ENCODE measurements at places on chromosomes 7 and 10.

DNA sequence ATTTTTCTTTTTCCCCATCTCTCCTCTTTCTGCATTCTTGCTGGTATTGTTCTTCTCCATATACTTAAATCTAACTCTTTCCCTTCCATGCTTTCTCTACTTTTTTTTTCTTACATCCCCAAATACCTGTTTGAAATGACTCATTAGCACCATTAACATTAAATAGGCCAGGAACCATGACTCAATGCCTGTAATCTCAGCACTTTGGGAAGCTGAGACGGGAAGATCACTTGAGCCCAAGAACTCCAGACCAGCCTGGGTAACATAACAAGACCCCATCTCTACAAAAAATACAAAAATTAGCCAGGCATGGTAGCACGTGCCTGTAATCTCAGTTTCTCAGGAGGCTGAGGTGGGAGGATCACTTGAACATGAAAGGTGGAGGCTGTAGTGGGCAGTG is 1026.8 kb downstream of the GATA3 start:
- DNase-seq = no peak

DNA sequence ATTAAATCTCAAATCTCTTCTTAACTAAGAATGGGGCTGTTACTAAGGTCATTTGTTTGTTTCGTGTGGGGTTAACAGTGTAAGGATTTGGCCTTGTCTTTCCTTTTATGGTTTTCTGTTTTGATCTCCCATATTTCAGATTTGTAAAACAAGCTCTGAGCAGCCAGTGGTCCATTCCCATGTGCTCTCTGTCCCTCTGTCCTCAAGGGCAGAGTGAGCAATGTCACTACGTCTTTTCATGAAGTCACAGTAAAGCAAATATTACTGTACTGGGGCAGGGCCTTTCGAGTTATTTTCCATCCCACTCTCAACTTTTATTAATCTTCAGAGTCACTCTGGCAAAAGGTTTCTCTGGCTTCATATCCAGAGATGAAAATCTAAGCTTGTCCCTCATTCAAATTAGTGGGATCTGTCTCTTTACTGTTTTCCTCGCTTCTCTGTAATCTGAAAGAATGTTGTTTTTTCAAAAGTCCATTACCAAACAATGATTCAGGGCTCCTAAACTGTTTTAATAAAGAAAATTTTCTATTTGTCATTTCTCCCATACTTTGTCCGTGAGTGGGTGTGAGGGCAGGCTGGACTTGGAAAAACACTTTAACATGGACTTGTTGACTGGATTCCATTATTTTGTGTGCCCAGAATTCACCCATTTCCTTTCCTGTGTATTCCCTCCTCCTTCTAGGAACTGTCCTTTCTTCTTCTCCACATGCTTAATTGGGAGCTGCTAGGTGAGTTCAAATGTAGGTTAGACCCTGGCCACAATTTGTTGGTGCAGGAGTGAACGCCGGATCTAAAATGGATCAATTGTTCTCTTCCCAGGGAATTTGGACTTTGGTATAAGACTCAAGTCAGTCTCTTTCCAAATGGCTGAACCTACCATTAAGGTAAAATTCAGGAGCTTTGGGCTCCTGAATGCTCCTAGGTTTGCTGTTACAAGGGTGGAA is 42.1 kb upstream of the NAMPT start:
- no peak for DNase-seq

- DNase-seq = peak; percentile 78
Measured at GRCh38 chr7:14432924-14433323, 443.5 kb upstream of the ETV1 start.

DNA sequence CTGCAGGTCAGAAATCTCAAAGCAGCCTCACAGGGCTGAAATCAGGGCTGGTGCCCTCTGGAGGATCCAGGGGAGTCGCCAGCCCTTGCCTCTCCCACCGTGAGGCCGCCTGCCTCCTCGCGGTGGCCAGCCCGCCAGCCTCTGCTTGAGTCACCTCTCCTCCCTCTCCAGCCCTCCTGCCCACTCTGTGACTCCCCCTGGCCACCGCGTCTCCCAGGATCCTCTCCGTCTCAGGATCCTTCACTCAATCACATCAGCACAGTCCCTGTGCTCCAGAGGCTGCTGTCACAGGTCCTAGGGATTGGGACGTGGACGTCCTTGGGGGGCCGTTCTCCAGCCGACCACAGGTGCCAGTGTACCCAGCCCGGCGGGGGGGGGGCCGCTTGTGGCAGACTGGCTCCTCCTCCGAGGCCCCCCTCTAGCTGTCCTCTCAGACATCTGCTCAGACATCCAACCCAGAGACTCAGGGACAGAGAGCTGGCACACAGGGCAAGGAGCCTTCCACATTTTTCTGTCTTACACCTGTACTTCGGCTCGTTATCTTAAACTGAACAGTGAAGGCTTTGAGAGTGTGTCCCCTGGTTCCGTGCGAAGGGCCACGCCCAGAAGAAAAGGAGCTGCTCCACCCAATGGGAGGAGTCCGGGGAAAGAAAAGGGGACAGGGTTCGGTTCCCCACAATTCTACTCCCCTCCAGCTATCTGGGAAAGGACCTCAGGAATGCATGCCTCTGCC is 9.4 kb upstream of the PPP2R2D start:
- no peak for DNase-seq

- DNase-seq = no peak
Measured at GRCh38 chr10:19658131-19658530, 158.1 kb upstream of the PLXDC2 start.

GRCh38 chr7:77569514-77570232 is 32.6 kb downstream of the PTPN12 start:
- no peak for DNase-seq

GRCh38 chr10:92699193-92699517 is 9.4 kb downstream of the HHEX start:
- no peak for DNase-seq

GRCh38 chr10:32985341-32985764 is 27.3 kb upstream of the ITGB1 start:
- DNase-seq = no peak

GRCh38 chr7:2936891-2937580 is 92.9 kb upstream of the GNA12 start:
- no peak for DNase-seq

- DNase-seq = no peak
Measured at GRCh38 chr7:118878336-118878735, 653.8 kb downstream of the ANKRD7 start.

DNA sequence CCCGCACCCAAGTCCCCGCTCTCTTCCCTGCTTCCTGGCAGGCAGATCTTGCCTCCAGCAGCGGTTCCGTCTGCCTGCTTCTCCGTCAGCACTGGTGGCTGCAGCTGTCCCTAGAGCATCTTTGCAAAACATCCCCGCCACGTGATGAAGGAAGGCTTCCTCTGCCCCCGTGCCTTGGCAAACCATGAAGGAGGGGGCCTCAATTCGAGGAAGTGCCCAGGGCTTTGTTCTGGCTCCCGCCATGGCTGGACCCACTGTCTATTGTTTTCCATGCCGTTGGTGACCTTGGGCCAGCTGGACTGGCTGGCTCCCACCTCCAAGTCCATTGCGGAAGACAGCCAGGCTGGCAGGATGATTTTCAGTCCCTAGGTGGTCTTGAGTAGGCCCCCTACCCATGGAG is 13.2 kb upstream of the AQP1 start:
- DNase-seq = no peak

DNA sequence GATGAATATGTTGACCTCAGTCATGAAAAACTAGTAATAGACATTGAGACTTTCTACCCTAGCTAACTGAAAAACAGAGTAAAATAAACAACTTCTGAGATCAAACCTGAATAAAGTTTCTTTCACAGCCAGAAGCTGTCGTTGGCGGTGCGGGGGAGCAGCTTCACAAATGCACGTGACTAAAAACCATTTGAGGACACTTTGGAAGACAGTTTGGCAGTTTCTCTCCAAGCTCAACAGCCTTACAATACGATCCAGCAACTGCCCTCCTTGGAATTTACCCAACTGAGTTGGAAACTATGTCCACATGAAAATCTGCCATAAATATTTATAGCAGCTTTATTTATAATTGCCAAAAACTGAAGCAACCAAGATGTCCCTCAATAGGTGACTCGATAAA is 63.1 kb downstream of the CYTH3 start:
- DNase-seq = no peak

DNA sequence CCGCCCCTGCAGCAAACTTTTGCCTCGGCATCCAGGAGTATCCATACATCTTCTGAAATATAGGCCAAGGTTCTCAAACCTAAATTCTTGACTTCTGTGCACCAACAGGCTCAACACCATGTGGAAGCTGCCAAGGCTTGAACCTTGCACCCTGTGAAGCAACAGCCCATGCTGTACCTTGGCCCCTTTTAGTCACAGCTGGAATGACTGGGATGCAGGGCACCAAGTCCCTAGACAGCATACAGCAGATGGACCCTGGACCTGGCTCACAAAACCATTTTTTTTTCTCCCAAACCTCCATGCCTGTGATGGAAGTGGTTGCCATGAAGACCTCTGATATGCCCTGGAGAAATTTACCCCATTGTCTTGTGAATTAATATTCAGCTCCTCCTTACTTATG is 233.8 kb upstream of the KCND2 start:
- DNase-seq = no peak

GRCh38 chr7:40899151-40899550 is 764.3 kb downstream of the SUGCT start:
- DNase-seq = peak; percentile 57

- no peak for DNase-seq
Measured at GRCh38 chr10:125151170-125151552, 9.2 kb downstream of the CTBP2 start.

DNA sequence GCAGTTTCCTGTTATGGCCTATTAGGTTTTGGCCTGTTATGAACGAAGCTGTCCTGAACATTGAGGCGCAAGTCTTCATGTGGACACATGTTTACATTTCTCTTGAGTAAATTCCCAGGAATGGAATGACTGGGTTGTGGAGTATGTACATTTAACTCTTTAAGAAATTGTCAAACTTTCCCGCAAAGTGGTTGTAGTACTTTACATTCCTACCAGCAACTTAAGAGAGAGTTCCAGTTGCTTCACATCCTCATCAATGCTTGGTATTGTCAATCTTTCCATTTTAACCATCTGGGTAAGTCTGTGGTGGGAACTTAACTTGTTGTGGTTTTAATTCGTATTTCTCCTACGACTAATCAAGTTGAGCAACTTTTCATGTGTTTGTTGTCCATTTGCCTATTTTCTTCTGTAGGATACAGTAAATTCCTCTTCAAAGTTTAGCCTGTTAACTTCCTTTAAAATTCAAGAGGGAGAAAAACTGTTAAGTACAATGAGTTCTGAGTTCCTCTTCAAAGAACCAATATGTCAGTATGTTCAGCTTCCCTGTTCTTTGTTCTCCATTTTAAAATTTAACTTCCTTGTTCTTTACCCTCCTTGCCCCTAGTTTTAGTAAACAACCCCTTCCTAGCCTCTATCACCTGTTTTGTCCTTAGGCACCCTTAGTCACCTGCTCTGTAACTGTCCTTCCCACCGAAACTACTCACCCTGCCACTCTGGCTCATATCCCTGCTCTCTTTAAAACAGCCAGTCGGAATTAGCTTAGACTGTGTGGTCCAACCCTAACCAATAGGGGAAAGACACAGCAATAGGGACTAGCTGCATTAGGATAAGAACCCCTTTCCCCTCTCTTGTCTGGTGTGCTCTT is 74.0 kb downstream of the FAM241B start:
- no peak for DNase-seq

DNA sequence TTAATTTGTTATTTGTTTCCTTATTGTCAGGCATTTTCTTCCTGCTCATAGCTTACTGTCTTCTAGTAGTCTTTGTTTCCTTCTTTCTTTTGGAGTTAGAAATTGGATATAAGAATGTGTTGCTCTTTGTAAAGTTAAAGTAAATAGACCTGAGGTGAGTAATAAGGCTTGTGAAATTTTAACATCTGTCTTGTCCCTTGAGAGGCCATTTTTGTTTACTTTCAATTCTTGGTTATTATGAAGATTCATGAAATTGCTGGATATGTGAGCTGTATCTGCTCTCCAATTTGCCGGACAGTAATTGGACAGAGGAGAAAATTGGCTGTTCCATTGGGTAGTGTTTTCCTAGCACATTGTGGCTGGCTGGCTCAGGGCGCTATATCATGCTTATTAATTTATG is 260.7 kb downstream of the EXOC4 start:
- DNase-seq = peak; percentile 49

All from tongue (tissue), 3 donors.